ENCODE measurements at places on chromosomes 2 and 18.

DNA sequence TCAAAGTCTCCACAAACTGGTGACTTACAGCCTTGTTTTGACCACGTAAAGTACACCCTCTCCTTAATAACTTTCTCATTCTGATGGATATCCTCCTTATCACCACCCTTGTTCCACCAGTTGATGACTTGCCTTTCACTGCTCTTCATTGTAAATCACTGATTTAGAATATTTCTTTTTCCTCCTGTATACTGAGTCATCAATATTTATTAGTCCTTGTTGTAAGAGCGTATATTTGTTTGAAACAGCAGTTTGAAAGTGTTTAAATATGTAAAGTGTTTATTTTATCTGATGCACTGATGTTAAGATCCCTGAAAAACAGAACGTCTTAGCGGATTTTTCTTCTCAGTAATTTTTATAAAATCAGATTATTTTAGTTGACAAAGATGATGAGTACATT is 34.2 kb upstream of the DYSF start:
- no peak for DNase-seq

- no peak for DNase-seq
Observed at GRCh38 chr2:12877761-12878160, 161.0 kb downstream of the TRIB2 start.

DNA sequence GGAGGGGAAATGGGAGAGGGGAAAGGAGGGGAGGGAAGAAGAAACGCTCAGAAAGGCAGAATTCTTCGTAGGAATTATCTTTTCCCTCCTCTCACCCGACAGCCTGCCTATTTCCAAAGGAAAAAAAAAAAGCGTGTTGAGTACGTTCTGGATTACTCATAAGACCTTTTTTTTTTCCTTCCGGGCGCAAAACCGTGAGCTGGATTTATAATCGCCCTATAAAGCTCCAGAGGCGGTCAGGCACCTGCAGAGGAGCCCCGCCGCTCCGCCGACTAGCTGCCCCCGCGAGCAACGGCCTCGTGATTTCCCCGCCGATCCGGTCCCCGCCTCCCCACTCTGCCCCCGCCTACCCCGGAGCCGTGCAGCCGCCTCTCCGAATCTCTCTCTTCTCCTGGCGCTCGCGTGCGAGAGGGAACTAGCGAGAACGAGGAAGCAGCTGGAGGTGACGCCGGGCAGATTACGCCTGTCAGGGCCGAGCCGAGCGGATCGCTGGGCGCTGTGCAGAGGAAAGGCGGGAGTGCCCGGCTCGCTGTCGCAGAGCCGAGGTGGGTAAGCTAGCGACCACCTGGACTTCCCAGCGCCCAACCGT is at the start of gene GAD1:
TSS of gene GAD1 (plus strand) at position 384 of the 589 bp plus-strand sequence. CDS start 1,705 bp downstream, outside the sequence.
- no peak for DNase-seq

DNA sequence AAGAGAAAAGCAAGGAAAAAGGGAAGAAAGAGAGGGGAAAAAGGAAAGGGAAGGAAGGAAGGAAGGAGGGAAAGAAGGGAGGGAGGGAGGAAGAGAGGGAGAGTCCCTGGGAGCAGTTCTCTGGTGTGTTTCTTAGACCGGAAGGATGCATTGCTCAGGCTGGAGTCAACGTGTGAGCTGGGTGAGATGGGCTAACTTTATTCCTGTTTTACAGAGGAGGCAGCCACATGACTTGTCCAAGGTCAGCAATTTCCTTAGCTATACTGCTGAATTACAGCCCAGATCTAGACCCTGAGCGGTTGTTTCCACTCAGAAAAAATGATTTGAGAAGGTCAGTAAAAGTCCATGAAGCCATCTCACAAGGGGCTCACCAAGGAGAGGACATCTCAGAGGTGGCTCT is 86.6 kb upstream of the APCDD1 start:
- no peak for DNase-seq

DNA sequence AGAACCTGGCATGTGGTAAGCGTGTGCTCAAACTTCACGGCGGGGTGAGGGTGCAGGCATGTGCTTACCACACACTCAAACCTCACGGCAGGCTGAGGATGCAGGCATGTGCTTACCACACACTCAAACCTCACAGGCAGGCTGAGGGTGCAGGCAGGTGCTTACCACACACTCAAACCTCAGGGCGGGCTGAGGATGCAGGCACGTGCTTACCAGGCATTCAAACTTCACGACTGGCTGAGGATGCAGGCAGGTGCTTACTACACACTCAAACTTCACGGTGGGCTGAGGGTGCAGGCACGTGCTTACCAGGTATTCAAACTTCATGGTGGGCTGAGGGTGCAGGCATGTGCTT is 105.0 kb upstream of the ALKAL2 start:
- DNase-seq, result no peak

- no peak for DNase-seq
Observed at GRCh38 chr18:35337286-35337685, 6.9 kb downstream of the ZNF24 start.

Measured in stimulated activated CD8-positive, alpha-beta memory T cell treated with anti-CD3 and anti-CD28 coated beads, Interleukin-7, amount 100 ng/mL, for 1 hour (primary cell).